Thoracic aorta (tissue), 2 donors: ENCODE measurements at places on chromosomes 5 and 9. TPM values are rescaled to one million over a fixed set of nuclear protein-coding genes. Genes with fewer than 3 reads are reported as not detected.

SLC6A7 gene
- total RNA-seq, result not detected

TRIM36 gene
- total RNA-seq, result 4.6 TPM

SRD5A1 gene
- total RNA-seq, result 8.5 TPM

SPINK7 gene
- not detected for total RNA-seq

FOXD1 gene
- total RNA-seq, result 6.8 TPM

GABRA1 gene
- not detected for total RNA-seq
